ENCODE measurements at places on chromosomes 16 and 17. TPM values are rescaled to one million over a fixed set of nuclear protein-coding genes. Genes with fewer than 3 reads are reported as not detected.
A peak's percentile ranks its signal among the peaks of the same experiment; 100 is the strongest.

- no peaks in the 10 kb centered on the region for H3K36me3 ChIP-seq
- H3K4me1 ChIP-seq, result peaks cover 24% of the 10 kb centered on the region
- H3K4me3 ChIP-seq, result no peak overlapping the region
- DNase-seq, result no peak
Observed at GRCh38 chr17:50806141-50806643, 29.2 kb upstream of the WFIKKN2 start.

DNA sequence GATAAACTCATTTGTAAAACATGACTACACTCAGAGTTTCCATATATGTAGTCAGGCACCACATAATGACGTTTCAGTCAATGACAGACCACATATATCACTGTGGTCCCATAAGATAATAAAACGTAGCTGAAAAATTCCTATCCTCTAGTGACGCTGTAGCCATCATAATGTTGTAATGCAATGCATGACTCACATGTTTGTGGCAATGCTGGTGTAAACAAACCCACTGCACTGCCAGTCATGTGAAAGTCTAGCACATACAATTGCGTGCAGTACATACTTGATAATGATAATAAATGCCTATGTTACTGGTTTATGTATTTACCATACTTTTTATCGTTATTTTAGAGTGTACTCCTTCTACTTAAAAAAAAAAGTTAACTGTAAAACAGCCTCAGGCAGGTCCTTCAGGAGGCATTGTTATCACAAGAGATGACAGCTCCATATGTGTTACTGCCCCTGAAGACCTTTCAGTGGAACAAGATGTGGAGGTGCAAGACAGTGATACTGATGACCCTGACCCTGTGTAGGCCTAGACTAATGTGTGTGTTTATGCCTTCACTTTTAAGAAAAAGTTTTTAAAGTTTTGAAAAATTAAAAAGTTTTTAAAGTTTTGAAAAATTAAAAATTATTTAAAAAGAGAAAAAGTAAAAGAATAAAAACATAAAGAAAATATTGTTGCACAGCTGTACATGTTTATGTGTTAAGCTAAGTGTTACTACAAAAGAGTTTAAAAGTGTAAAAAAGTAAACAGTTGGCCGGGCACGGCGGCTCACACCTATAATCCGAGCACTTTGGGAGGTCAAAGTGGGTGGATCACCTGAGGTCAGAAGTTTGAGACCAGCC lies 9.0 kb downstream of the STAT5B start:
- H3K4me1 ChIP-seq, result peaks cover 4% of the 10 kb centered on the region
- H3K27ac ChIP-seq, result no peak overlapping the region
- DNase-seq, result no peak

Gene SHPK
- 22.1 TPM for total RNA-seq

GRCh38 chr16:89132194-89133005 lies 38.7 kb downstream of the ACSF3 start:
- H3K36me3 ChIP-seq, result peaks cover 25% of the 10 kb centered on the region
- H3K4me3 ChIP-seq, result no peak overlapping the region
- H3K27me3 ChIP-seq, result no peaks in the 10 kb centered on the region
- no peak for DNase-seq
- no peaks in the 10 kb centered on the region for H3K4me1 ChIP-seq

DNA sequence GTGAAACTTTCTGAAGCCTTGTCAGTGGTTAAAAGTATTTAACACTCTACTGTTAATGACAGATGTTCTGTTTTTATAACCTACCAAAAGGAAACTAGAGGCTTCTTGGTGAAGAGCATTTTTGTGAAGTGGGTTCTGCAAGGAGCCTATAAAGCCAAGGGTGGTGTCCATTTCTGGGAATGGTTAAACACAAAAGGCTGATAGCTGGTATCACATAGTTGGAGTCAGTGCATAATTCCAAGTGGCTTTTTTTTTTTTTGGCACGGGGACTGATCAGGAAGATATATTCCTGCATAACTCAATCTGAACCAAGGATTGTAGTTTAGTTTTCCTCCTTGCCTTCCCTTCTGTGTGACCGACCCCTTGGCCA lies 27.6 kb upstream of the KPNB1 start:
- H3K27me3 ChIP-seq, result no peaks in the 10 kb centered on the region
- no peak for DNase-seq
- peaks cover 39% of the 10 kb centered on the region for H3K36me3 ChIP-seq
- peaks cover 5% of the 10 kb centered on the region for H3K4me1 ChIP-seq
- H3K27ac ChIP-seq, result no peak overlapping the region
- no peak overlapping the region for H3K4me3 ChIP-seq

Gene CACNG1
- 0.24 TPM for total RNA-seq

Gene MT3
- not detected for total RNA-seq

DNA sequence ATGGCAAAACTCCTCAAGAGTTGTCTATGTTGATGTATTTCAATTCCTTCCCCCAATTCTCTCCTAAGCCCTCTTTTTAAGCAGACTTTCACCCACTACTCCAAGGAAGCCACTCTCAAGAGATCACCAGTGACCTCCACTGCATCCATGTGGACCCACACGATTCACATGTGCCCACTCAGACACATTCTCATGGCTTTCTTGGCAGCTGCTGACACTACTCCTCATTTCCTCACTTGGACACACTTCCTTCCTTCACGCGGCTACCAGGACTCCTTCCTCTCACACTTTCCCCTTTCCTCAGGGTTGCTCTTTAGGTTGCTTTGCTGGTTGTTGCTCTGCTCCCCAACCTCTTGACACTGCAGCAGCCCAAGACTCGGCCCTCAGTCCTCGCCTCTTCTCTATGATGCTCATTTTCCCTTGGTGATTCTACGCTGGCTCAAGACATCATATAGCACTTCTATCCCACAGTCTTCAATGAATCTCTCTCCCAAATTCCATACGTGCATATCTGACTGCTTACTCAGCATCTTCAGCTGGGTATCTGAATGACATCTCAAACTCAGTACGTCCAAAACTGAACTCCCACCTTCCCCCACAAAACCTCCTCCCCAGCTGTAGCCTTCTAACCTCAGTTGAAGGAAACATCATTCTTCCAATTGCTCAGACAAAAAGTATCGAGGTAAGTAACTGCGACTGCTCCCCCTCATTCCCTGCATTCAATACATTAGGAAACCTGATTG lies 28.2 kb downstream of the HELZ start:
- no peaks in the 10 kb centered on the region for H3K27me3 ChIP-seq
- no peak overlapping the region for H3K4me3 ChIP-seq
- DNase-seq, result no peak
- H3K27ac ChIP-seq, result no peak overlapping the region
- H3K4me1 ChIP-seq, result peaks cover 24% of the 10 kb centered on the region

- no peaks in the 10 kb centered on the region for H3K27me3 ChIP-seq
- H3K27ac ChIP-seq, result no peak overlapping the region
- peaks cover 8% of the 10 kb centered on the region for H3K4me1 ChIP-seq
- peak; percentile 66 for DNase-seq
Observed at GRCh38 chr17:59513934-59514841, 51.2 kb upstream of the DHX40 start.

Gene SLC25A10
- 27.6 TPM for total RNA-seq

Gene ADORA2B
- 4.0 TPM for total RNA-seq

- H3K36me3 ChIP-seq, result peaks cover 8% of the 10 kb centered on the region
- H3K4me3 ChIP-seq, result no peak overlapping the region
- peaks cover 9% of the 10 kb centered on the region for H3K4me1 ChIP-seq
- no peak overlapping the region for H3K27ac ChIP-seq
Observed at GRCh38 chr17:66985338-66986237, 21.1 kb downstream of the CACNG4 start.

Gene CTRB2
- not detected for total RNA-seq

DNA sequence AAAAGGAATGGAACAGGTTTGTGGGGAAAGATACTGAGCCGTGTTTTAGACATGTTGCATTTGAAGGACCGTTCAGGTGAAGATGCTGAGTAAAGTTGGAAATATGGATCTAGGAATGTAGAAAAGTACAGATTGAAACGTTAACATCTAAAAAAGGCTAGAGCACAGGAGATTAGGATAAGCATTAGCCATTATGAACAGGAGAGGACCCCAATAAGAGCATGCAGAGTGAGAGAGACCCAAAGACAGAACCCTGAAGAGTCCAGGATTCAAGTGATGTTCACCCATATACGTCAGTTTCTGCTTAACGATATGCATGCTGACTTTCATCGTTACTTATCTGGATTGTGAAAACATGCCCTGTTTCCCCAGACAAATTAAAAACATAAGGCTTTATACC lies 140.5 kb downstream of the STX8 start:
- peaks cover 31% of the 10 kb centered on the region for H3K4me1 ChIP-seq
- peaks cover 5% of the 10 kb centered on the region for H3K36me3 ChIP-seq
- DNase-seq, result no peak
- H3K4me3 ChIP-seq, result no peak overlapping the region

Gene SLC6A2
- total RNA-seq, result 12.7 TPM

- no peaks in the 10 kb centered on the region for H3K27me3 ChIP-seq
- H3K4me3 ChIP-seq, result no peak overlapping the region
- DNase-seq, result no peak
- H3K27ac ChIP-seq, result peak overlapping the region; percentile 91
- peaks cover 25% of the 10 kb centered on the region for H3K4me1 ChIP-seq
- no peaks in the 10 kb centered on the region for H3K36me3 ChIP-seq
Observed at GRCh38 chr17:65064452-65065019, 8.0 kb upstream of the GNA13 start.

GRCh38 chr17:16937431-16937830 lies 34.5 kb downstream of the TNFRSF13B start:
- DNase-seq, result peak; percentile 24
- H3K27ac ChIP-seq, result no peak overlapping the region
- H3K36me3 ChIP-seq, result no peaks in the 10 kb centered on the region
- peaks cover 22% of the 10 kb centered on the region for H3K27me3 ChIP-seq

Gene MAPK8IP3
- 50.4 TPM for total RNA-seq

Gene MYL11
- total RNA-seq, result 10.4 TPM

- peak overlapping the region; percentile 60 for H3K27ac ChIP-seq
- H3K4me1 ChIP-seq, result peaks cover 48% of the 10 kb centered on the region
- no peaks in the 10 kb centered on the region for H3K36me3 ChIP-seq
- H3K27me3 ChIP-seq, result peaks cover 13% of the 10 kb centered on the region
- DNase-seq, result no peak
- H3K4me3 ChIP-seq, result peak overlapping the region; percentile 47
Observed at GRCh38 chr16:65547772-65548446, 426.0 kb upstream of the CDH11 start.

Gene FOXL1
- 1.5 TPM for total RNA-seq

Gene ZACN
- total RNA-seq, result not detected

Gene NLGN2
- 68.4 TPM for total RNA-seq

DNA sequence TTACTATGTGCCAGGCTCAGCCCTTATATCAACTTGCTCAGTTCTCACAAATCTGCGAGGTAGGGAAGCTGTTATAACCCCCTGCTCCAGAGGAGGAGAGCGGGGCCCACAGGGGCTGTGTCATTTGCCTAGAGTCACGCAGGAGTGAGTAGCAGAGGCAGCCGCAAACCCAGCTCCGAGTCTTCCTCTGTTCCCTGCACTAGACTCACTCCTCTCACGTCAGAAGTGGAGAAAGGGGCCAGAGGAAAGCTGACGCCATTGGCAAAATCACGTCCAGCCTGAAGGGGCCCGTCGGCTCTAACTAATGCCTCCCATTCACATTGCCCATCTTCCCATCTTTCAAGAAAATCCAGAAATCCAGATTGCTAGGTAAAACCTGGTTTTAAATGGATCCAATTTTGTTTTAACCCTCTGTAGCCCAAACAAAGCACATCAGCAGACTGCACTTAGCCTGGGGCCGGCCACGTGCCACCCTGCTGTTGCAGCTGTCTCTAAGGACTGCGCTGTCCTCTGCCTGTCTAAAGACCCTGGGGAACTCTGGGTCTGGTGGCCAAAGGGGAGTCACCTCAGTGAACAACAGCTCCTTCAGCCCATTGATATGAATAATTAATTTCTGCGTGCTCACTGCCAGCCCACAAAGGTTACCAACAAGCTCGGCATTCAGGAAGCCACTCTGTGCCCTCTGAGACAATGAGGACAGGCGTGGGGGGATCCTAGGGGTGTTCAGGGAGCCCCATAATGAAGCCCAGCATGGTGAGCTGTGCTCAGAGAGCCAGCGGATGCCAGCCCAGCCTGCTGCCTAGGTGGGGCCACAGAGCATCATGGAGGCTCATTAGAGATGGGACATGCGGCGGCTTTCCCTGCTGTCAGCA lies 36.7 kb upstream of the ABR start:
- no peak for DNase-seq
- peaks cover 8% of the 10 kb centered on the region for H3K4me1 ChIP-seq

DNA sequence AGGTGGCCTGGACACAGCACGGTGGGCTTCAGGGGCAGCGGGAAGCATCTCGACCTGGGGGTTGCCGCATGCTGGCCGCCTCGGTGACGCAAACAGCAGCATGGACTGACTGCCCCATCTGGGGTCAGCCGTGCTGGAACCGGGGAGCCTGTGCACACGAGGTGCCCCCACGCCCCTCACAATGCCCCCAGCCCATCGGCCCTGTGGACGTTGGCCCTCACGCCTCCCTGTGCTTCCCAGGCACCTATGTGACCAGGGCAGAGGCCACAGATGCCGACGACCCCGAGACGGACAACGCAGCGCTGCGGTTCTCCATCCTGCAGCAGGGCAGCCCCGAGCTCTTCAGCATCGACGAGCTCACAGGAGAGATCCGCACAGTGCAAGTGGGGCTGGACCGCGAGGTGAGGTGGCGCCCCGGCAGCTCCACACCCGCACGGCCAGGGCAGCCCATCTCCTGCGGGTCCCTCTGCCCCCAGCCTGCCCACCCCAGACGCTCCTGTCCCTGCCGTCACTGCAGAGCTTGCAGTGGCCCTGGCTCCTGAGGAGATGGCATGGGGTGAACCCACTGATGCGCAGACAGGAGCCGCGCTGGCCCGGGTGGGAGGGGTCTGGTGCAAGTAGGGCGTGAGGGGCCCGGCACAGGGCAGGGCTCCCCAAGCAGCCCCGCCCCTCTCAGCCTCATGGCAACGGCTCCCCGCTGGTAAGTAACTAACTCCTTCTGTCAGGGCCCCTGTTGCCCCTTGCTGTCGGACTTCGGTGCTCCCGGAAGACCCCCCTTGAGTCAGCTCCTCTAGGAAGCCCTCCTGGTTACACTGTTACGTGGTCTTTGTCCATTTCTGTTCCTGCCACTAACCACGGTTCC lies 13.6 kb downstream of the CDH15 start:
- peaks cover 17% of the 10 kb centered on the region for H3K27me3 ChIP-seq
- no peak for DNase-seq
- H3K36me3 ChIP-seq, result no peaks in the 10 kb centered on the region
- no peak overlapping the region for H3K4me3 ChIP-seq

DNA sequence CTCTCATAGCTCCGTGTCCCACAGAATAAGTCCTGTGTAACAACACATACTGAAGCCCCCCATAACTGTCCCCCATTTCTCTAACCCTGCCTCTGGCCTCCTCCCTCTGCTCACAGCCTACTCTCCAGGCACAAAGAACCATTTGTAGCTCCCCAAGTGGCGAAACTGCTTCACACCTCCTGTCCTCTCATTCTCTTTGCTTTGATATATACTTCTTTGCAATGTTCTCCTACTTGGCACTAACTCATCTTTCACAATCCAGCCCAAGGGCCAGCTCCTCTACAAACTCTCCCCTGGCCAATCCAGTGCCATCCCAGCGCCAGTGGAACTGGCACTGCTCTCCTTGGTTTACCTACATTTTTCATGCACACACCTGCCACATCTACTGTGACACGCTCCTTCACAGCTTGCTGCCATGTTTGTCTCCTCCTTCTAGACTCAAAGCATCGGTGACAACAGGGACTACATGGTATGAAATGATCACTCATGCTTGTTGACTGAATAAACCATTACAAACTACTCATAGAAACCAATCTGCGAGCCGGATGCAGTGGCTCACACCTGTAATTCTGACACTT lies 12.8 kb downstream of the CYTH1 start:
- H3K36me3 ChIP-seq, result peaks cover 8% of the 10 kb centered on the region
- no peaks in the 10 kb centered on the region for H3K27me3 ChIP-seq
- no peak for DNase-seq
- no peak overlapping the region for H3K27ac ChIP-seq
- H3K4me1 ChIP-seq, result peaks cover 23% of the 10 kb centered on the region
- H3K4me3 ChIP-seq, result no peak overlapping the region
